ENCODE measurements at places on chromosomes 5 and 9.

GRCh38 chr5:54692631-54693030, 175.1 kb downstream of the SNX18 start:
- DNase-seq, result no peak

GRCh38 chr9:120937127-120937526, 10.5 kb upstream of the TRAF1 start:
- DNase-seq, result no peak

- DNase-seq, result no peak
Observed at GRCh38 chr5:148029131-148029530, 34.6 kb upstream of the SPINK5 start.

GRCh38 chr9:18688581-18689565, 214.9 kb downstream of the ADAMTSL1 start:
- no peak for DNase-seq

DNA sequence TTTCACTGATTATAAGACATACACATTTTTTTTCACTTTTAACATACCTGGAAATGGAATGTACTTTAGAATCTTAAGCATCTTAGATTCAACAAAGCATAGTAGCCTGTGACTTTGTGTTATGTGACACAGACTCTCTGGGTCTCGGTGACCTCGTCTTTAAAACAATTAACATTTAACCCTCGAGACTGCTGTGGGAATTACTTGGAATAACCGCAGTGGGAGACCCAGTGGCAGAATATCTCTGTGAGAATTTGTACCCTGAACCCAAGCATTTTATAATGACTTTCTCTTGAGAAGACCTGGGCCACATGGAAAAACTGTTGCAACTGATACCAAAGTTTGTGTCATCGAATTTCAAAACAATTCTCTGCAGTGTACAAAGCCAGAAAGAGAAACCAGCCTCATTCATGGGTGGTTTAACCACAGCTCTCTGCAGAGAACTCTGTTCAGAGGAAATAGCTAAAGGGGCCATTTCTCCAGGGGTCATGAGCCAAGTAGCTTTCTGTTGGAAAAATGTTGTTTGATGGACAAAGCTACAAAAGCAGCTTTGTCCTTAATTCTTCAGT, 10.0 kb upstream of the RETREG1 start:
- DNase-seq, result no peak

- DNase-seq, result no peak
Observed at GRCh38 chr5:152470167-152470566, 65.1 kb upstream of the NMUR2 start.

DNA sequence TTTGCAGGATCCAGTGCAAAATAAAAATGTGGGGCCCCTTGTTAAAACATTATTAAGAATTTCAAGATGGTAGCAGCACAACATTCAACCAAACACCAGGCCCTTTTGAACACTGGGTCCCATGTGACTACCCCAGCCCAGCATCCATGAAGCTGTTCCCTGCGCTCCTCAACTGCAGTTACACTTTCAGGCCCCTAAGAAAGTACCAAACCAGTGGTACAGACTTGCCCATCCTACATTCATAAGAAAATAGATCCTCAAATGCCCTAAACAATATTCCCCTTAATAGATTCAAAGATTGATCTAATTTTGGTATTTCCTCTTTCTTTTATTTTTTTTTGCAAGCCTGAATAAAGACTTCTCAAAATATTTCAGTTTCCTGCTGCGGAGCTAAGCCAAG, 201.7 kb downstream of the EFNA5 start:
- DNase-seq, result no peak

- DNase-seq, result no peak
Observed at GRCh38 chr5:14110680-14111079, 32.5 kb upstream of the TRIO start.

GRCh38 chr5:154498591-154498990, 20.6 kb upstream of the HAND1 start:
- no peak for DNase-seq

DNA sequence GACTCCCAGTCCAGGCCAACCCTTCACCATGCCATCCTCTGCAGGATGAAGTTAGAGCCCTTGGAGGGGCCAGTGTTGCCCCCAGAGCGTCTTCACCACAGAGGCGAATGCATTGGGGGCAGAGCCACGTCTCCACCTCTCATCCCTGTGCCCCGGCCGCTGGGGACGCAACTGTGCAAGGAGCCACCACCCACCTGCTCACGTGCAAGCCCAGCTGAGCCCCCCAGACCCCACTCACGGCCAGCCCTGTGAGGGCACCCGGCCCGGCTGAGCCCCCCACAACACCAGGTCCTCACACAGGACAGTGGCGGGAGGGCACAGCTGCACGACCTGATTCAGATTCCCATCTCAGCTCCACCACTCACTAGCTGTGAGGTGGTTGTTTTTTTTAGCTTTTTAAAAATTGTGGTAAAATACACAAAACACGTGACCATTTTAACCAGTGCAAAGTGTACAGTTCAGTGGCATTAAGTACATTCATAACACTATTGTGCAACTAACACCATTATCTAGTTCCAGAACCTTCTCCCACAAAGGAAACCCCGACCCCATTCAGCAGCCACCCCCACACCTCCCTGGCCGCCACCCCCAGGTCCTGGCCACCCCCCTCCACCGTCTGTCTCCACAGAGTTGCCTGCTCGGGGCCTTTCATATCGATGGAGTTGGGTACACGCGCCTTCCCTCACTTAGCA, 33.5 kb upstream of the UBAC1 start:
- DNase-seq, result no peak

DNA sequence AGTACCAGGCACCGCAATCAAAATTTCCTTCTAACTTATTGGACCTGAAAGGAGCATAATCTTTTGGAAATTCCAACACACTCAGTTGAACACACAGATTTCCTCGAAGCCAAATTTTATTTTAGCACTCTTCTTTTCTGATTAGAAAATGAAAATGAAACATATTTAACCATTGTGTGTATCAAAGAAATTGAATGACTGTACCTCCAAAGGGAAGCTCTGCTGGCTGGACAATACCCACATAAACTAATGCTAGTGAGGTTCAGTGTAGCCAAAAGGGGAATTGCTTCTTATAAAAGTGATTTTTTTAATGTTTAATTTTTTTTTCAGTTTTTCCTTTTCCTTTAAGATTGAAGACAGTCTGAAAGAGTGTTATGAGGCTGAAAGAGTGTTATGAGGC, 239.6 kb upstream of the NREP start:
- DNase-seq, result no peak

DNA sequence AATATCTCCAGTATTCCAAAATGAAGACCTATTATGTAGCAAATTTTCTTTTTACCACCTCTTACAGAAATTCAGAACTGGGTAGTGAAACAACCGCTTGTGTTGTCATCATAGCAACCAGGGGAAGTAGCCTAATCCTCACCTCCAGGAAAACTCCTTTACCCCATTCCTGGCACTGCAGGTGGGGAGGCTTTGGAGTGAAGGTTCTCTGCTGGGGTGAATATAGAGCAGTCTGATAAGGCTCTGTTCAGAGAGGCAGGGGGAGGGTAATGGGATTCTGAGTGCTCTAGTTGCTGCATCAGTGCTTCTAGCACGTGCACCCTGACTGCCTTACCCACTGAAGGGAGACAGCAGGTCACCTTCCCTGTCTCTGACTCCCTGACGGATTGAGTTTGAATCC, 116.2 kb downstream of the MAN2A1 start:
- no peak for DNase-seq

- DNase-seq, result no peak
Observed at GRCh38 chr5:111673891-111674626, 82.9 kb downstream of the NREP start.

- no peak for DNase-seq
Observed at GRCh38 chr5:115309751-115310370, 13.4 kb upstream of the CCDC112 start.

GRCh38 chr9:71795097-71795813, 26.9 kb upstream of the CEMIP2 start:
- DNase-seq, result no peak

GRCh38 chr5:669842-670395, 23.2 kb downstream of the TPPP start:
- no peak for DNase-seq

- DNase-seq, result no peak
Observed at GRCh38 chr5:149298163-149298562, 26.5 kb downstream of the AFAP1L1 start.

GRCh38 chr5:65828022-65828896, 98.1 kb upstream of the ERBIN start:
- no peak for DNase-seq

DNA sequence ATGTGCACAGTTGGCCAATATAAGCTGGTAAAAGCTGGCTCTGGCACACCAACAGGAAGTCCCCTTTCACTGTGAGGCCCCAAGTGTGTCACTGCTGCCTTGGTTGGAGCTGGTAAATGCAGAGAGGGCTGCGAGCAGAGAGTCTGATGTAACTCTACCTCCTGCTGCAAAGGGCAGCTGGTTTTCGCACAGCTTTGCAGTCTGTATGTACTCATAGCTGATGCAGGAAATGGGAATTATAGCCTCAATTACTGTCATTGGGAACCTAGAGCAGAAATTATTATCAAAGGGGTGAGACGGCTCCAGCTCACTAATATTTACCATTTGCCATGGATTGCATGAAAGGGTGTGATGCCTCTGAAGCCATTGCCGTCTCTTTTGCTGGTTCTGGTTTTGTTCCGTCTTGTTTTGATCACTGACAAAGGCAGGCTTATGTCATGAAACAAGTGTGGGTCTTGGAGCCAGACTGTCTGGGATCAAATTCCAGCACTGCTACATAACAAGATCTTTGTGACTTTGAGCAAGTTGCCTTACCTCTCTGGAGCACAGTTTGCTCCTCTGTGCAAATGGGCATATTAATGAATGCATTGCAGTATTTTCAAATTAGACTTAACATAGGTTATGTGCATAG, 124.3 kb upstream of the SLC25A48 start:
- no peak for DNase-seq

DNA sequence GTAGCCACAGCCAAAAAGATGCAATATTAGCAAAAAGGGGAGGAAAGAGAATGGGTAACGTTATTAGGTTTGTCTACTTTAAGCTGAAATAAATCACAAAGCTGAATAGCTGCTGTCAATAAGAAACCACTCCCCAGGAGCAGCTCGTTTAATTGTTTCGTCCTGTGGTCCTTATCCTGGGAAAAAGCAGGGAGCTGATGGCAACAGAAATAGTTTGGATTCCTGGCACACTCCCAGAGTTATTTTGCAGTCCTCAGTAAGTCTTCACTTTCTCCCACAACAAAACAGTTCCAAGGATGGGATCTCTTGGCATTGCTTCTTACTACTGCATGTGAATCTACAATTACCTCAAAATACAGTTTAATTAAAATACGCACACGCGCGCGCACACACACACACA, 28.8 kb downstream of the FRMD3 start:
- DNase-seq, result no peak

- DNase-seq, result no peak
Observed at GRCh38 chr9:92185681-92186080, 70.5 kb upstream of the SPTLC1 start.

- no peak for DNase-seq
Observed at GRCh38 chr5:104400941-104401340, 838.4 kb upstream of the NUDT12 start.

- no peak for DNase-seq
Observed at GRCh38 chr5:132370971-132371602, 1.6 kb downstream of the SLC22A5 start.

DNA sequence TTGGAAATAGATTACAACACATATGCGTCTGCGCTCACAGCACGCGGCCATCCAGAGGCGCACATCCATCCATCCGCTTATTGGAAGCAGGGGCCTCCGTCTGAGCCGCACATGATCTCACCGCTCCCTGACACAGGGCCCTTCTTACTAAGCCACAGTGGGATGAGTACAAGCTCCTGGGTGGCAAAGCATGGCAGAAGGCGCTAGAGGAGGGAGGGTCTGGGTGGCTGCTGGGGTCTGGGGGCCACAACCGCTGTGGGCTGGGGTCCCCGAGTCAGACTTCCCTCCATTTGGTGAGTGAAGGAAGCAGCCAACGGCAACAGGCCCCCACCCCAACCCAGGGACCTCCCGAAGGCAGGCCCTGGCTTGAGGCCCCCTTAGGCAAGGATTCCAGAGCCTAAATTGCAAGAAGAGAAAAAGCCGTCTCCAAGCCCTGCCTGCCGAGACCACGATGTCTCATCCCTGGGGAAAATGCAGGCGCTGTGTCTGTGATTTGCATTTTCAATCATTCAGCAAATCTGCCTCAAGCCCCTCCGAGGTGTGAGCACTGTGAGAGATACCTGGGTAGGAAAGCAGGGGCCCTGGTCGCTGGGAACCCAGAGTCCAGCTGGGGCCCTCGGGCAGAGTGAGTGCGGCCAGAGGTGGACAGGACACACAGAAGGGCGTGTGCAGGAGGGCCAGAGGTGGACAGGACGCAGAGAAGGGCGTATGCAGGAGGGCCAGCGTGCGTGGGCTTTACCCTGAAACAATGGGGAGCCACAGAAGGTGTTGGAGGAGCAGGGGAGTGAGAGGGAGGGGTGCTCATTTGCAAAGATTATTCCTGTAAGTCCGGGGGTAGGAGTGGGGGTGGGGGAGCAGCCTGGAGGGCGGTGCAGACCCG, 135.7 kb downstream of the OLFM1 start:
- DNase-seq, result no peak

DNA sequence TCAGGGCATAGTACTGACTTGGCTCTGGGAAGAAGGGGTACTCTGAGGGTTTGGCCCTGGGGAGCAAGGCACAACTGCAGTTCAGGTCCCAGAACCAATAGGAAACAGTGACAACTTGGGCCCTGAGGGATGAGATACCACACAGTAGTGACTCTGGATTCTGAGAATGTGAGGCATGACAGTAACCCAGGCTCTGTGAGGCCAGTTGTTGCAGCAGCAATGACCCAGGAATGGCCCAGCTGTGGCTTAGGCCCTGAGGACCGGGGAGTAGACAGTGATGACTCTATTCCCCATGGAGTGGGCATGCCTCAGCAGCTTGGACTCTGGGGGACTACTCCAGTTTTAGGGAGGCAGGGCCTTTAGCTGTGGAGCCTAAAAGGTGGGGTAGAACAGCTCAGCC, 21.5 kb upstream of the NFIL3 start:
- DNase-seq, result no peak

DNA sequence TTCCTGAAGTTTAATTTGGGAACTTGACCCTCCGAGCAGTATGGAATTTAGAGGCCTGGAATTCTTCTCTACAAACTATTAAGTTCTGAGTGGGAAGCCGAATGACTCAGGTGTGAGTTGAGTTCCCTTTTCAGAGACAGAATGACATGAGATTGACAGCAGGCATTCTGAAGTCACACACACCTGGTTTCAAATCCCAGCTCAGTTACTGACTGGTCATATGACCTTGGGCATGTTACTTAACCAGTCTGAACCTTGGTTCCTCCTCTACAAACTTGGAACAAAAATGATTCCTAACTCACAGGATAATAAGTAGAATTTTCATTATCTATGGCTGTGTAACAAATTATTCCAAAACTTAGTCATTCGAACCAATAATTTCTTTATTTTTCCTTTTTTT, 45.5 kb upstream of the GPBP1 start:
- DNase-seq, result no peak

DNA sequence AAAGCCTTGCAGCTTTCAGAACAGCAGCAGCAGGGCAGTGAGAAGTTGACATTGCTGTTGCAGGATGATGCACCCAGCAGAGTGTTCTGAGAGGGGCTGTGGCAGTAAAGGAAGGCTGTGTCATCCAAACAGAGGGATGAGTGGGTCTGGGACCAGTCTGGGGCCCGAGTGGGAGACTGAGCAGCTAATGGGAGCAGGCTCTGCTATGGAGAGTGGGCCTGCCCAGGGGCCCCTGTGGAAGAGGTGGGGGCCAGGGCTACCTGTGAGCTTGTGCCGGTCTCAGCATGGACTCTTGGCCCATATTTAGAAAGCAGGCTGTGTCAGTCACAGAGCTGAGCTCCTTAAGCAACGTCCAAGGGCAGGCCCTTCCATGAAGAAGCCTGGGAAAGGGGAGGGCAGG, 26.0 kb upstream of the PITX1 start:
- no peak for DNase-seq
